ENCODE measurements at places on chromosomes 2 and 18.

DNA sequence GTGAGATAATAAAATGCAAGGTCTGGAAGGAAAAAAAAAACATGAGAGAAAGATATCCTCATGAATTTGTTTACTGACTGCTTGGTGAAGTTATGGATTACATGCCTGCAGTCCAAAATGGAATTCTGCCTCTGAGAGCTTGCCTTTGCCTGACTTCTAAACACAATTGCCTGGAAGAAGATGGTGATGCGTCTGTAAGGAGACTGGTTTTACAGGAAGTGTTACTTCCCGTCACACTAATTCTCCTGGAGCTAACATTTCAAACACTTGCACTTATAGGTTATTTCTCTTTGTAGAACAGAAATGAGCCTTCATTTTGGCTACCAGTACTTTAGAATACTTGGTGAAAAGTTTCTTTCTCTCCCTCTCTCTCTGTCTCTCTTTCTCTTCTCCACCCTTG lies 884.3 kb downstream of the TSN start:
- DNase-seq, result no peak

DNA sequence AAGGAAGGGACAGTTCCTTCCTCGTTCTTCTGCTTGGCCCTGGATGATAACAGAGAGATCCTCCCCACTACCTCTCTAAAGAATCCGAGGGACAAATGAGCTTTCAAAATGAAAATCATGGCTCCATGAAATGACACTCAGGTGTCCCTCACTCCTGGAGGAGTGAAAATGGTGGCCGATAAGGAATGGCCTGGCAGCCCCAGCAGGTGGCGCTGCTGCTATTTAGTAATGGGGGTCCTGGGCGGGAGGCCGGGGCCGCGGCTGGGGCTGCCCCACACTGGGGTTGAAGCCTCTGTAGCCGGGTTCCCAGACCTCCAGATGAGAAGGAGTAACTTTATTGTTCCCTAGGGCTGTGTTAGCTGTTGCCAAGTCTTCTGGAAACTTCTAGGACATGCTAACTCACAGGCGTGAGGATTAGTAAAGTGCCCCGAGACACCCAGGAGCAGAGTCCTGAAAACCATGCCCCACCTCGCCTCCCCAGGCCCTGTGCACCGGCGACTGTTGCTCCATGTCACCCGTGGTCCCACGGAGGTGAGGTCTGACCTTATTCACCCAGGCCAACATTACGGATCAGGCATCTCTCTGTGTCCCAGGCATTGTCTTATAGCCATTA lies 138.0 kb downstream of the CTIF start:
- DNase-seq, result peak; percentile 85

DNA sequence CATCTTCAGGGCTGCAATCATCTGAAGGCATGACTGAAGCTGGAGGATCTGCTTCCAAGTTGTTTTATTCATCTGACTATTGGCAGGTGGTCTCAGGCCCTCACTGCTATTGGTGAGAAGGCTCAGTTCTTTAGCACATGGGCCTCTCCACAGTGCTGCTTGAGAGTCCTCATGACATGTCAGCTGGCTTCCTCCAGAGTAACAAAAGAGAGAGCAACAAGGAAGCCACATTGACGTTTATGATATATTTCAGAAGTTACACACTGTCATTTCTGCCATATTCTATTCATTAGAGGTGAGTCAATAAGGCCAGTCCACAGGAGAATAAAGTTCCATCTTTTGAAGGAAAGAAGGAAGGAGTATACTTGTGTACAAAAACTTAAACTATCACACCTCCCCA lies 7.9 kb upstream of the SIGLEC15 start:
- no peak for DNase-seq

GRCh38 chr2:203470371-203470770 lies 64.7 kb downstream of the RAPH1 start:
- no peak for DNase-seq

DNA sequence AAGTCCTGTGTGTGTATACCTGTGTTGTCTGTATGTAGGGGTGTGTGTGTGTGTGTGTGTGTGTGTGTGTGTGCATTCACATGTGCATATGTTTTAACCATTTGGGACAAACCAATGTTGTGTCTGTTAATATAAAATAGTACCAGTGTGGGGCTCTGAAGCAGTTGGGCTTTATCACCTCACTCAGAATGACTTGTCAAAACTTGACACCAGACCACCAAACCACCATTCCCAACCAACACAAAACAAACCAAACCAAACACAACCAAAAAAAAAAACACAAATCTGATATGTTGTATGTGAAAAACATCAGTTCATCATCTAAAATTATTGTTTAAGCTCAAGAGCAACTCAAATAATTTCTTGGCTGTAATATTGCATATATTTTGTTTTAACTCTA lies 42.1 kb downstream of the CALCRL start:
- DNase-seq, result no peak

GRCh38 chr2:117523711-117524238 lies 290.7 kb upstream of the DDX18 start:
- DNase-seq, result no peak

DNA sequence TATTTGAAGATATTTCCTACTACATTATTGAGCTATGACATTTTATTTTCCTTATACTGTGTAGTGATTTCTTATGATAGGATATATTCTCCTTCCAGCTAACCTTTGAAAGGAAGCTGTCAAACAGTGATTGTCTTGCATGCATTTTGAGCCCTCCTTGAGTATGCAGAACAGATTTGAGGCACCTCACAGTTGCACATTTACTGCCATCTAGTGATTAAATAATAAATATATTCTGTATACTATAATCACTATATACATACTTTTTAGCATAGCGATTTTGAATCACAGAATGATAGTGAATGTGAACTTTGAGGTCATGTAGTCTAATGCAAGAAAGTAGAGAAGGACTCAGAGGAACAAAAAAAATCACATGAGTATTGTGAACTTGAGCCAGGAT lies 268.4 kb upstream of the CDH19 start:
- no peak for DNase-seq

- DNase-seq, result no peak
Measured at GRCh38 chr18:63409301-63409700, 13.0 kb downstream of the VPS4B start.

- DNase-seq, result no peak
Measured at GRCh38 chr2:74628538-74629105, 19.5 kb downstream of the M1AP start.

DNA sequence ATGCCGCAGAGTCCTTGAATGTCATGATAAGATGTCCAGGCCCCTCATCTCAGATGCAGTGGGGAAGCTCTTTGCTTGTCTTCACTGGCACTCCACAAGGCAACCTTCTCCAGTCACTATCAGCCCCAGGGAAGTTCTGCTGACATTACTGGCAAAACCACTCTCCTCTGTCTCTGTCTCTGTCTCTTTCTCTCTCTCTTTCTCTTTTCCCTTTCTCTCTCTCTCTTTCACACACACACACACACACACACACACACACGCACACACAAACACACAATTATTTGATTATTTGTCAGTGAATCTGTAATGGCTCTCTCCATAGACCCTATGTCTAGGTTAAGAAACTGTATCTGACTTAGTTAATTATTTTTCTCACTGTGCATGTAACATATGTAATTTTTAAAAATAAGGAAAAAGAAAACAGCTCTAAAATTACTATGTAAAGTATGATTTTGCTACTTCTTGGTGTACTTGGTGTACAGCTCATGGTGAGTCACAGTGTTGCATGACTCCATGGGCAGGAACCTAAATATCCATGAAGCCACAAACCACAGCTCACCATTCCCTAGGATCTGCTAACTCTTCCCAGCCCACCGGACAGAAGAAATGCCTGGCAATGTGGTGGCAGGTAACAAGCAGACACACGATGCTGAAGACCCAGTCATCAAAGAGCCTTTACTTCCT lies 594.9 kb upstream of the ID2 start:
- no peak for DNase-seq

DNA sequence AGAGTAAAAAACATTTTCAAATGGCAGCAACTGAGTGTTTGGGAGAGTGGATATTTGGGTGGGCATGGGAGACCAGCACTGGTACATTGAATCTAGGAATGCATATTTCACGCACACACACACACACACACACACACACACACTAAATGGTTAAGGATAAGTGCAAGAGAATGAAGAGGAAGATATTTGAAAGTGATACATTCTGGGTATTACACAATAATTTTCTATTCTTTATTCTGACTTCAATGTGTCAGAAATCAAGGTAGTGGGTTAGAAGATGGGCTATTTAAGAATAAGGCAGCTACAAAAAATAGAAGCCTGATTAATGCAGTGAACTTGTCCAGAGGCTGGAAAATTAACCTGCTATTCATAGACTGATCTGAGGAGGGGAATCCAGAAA lies 577.0 kb downstream of the TMEM182 start:
- DNase-seq, result no peak

- DNase-seq, result no peak
Measured at GRCh38 chr2:37588316-37588777, 83.1 kb downstream of the CDC42EP3 start.
